Non-pigmented ciliary epithelial cell (primary cell): ENCODE measurements at places on chromosomes 7 and 10.

GRCh38 chr10:106661767-106662140 lies 502.8 kb downstream of the SORCS1 start:
- DNase-seq = no peak

DNA sequence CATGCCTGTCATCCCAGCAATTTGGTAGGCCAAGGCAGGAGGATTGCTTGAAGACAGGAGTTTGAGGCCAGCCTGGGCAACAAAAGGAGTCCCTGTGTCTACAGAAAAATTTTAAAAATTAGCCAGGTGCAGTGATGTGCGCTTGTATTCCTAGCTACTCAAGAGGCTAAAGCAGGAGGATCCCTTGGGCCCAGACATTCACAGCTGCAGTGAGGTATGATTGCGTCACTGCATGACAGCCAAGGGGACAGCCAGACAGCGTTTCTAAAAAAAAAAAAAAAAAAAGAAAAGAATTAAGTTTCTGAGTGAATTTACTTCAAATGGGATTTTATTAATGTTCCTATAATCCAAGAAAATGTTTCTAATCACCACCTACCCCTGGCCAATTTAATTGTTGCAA lies 87.4 kb upstream of the RNF148 start:
- no peak for DNase-seq

GRCh38 chr10:84397735-84398144 lies 69.4 kb downstream of the CCSER2 start:
- DNase-seq = no peak

- no peak for DNase-seq
These were observed 108.1 kb downstream of the GNAT3 start for GRCh38 chr7:80403686-80404241.

GRCh38 chr10:13839430-13839990 lies 252.7 kb downstream of the PRPF18 start:
- DNase-seq = peak; percentile 73

DNA sequence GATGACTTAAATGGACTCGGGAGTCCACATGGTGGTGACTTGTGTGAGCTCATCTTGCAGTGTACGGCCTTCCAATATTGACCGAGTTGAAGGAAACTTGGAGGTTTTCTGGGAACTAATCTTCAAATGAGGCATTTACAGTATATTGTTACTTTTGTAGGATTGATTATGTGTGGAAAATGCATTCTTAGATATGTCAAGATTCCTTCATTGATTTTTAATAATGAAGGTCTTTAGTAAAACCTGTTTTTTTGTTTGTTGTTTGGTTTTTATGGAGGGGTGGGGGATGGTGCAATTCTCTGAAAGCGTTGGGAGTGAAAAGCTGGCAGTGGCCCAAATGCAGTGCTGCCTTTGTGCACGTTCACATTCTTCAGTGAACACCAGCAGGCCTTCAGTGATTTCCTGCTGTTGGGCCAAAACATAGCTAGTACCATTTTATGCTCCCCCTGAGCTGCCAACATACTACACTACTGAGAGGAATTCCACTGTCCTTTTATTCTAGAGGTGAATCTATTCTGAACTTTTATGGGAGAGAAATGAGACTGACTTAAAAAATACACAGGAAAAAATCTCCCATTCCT lies 50.4 kb downstream of the CCNY start:
- no peak for DNase-seq

DNA sequence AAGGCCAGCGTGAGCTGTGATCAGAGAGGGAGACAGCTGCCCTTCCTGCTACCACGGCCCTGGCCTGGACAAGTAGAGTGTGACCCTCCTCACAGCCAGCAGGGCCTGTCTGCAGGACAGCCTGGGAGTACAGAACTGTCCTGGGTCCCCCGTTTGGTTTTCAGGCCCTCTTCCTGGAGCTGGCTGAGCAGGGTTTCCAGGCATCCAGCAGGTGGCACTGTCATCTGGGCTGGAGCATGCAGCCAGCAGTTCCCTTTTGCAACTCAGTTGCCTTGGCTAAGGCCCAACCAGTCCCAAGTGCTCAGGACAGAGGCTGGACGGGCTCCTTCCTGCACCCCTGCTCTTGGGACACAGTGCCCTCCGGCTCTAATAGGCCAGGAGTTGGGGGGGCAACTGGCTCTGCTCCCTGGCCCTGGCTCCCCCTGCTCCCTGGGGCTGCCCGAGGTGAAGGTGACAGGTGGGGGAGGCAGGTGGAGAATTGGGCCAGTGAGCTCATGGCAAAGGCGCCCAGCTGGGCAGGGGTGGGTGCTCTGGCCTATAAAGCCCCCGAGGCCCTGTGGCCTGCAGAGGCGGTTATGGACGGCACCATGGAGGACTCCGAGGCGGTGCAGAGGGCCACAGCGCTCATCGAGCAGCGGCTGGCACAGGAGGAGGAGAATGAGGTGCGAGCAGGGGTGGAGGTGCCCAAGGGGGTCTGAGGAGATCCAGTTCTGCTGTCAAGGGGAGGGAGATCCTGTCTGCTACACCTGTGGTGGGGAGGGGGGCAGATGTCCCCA lies at the start of gene ANKRD2:
ANKRD2 (plus strand) TSS at position 566 of the 776 bp plus-strand sequence; CDS start at position 576, 10 bp downstream.
- DNase-seq = no peak

- no peak for DNase-seq
These were observed 50.5 kb upstream of the PRSS58 start for GRCh38 chr7:142308326-142308725.

GRCh38 chr7:39164887-39165286 lies 187.2 kb downstream of the POU6F2 start:
- no peak for DNase-seq

DNA sequence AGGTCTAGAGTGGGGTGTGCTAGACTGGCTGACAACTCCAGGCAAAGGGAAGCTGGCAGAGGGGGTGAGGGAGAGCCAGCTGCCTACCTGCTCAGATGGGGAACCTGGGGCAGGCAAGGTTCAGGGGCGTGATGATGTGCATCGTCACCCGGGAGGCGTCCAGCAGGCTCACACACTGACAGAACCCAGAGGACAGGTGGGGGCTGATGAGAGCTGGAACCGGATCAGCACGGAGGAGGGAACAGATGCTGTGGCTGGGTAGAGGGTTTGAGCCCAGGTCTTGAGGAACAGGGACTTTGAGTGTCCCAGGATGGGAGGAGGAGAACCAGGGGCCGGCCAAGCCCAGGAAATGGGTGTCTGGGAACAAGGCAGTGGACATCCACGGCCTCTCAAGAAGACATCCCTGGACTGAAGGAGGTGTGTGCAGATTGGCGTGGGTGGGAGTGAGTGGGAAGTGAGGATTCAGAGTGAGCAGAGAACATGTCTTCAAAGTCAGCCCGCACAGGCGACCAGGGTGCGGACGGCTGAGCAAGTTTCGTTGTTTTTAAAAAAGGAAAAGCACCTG lies 3.9 kb downstream of the RASGEF1A start:
- DNase-seq = no peak

GRCh38 chr10:80949785-80950184 lies 412.1 kb downstream of the SH2D4B start:
- DNase-seq = no peak

GRCh38 chr10:122328676-122329075 lies 45.8 kb upstream of the PLEKHA1 start:
- no peak for DNase-seq

DNA sequence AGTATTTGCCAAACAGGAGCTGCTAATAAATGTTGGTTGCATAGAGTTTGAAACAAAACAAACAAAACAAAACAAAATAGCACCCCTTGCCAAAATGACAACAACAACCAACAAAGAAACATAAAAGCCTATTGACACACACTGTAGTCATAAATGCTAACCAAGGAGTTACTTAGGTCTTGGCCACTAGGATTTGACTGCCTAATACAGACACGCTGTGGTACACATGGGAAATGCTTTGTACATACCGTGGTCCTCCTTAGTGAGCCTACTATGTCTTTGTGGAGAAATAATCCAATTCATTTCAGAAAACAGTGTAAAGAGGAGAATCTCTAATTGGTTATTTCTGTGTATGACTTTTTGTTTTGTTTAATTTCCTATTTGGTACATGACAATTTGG lies 53.2 kb upstream of the MTPN start:
- DNase-seq = no peak

DNA sequence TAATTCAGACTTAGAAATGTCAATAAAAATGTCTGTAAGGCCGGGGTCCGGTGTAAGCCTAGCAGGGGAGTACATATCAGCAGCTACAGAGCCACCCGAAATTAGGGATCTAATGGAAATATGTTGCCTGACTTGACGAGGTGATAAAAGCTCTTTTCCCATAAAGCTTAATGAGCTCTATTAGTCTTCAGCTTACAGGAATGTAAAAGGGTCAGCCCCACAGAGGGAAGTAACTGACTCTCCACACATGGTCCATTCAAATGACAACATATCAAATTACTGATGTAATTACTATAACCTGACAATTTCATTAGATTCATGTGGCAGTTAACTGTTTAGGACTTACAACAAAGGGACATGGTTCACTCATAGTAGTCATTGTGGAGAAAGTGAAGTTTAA lies 62.3 kb downstream of the ATE1 start:
- DNase-seq = no peak

DNA sequence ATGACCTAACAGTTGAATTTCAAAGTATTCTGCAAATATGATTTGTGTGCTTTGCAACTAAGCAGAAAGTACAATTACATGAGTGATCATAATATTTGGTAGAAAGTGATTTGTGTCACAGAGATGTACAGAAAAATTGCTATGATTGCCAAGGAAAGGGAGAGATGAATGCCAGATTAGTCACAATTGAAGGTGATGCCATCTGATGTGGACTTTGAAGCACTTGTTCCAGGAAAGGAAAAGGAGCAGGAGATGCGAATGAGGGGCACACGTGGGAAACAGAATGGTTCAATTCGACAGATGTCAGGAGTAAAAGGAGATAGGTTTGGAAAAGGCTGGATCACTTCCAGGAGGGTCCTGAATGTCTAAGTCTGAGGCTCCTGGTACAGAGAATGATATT lies 153.1 kb upstream of the LAMB4 start:
- DNase-seq = no peak

GRCh38 chr7:97024209-97025129 lies at the start of gene DLX5:
TSS of gene DLX5 (minus strand) at chr7:97024831. CDS start at chr7:97024623, 208 bp downstream.
- no peak for DNase-seq

DNA sequence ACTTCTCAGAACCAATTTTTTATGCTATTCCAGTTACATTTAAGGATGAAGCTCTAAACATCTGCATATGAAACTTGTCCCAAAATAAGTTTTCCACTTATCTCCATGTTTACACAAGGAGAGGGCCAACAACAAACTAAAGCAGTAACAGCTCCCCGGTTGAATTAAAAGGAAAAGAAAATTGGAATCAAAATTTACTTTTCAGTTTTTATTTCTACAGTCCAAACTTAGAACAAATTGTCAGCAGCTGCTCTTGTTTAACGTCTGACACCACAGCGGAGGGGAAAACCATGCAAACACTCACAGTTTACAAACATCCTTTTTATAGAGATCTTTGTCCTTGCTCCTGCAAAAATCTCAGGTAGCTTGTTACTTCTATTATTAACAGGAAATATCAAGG lies 101.3 kb downstream of the COL28A1 start:
- DNase-seq = no peak

DNA sequence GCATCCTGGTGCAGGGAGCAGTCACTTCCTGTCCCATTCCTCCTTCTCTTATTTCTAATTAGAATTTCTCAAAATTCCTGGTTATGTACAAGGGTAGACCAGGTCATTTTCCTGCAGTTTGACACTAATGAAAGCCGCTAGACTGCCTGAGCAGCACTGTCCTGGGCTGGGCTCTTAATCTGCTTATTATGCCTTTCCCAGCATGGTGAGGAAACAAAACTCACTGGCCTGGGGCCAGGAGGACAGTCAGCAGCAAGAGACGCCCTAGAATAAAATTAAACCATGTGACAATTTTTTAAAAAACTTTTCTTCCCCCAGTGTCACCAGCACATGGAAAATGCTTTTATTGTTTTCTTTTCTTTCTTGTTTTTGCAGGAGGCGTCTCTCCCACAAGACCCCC lies 647.5 kb downstream of the TYW1 start:
- DNase-seq = no peak

DNA sequence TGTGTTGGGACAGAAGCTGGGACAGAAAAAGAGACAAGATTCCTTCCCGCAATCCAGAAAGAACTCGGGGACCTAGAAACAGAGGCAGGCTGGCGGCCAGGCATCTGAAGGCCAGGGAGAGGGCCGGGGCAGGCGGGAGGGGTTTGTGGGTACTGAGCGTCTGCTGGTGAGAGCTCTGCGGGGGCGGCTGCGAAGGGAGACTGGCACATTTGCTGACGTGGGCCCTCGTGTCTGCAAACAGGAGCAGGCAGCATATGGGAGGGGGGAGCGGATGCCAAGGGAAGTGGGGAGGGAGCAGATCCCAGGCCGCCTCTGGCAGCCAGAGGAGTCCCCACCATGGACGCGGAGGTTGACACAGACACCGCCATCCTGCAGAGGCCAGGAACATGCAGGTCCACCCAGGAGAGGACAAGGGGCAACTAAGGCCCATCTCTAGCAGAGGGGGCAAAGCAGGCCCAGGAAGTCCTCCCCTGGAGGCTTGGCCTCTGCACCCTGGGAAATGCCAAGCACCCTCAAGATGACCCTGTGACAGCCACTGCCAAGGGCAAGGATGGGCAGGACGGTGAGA lies 32.2 kb downstream of the KCNH2 start:
- DNase-seq = no peak

DNA sequence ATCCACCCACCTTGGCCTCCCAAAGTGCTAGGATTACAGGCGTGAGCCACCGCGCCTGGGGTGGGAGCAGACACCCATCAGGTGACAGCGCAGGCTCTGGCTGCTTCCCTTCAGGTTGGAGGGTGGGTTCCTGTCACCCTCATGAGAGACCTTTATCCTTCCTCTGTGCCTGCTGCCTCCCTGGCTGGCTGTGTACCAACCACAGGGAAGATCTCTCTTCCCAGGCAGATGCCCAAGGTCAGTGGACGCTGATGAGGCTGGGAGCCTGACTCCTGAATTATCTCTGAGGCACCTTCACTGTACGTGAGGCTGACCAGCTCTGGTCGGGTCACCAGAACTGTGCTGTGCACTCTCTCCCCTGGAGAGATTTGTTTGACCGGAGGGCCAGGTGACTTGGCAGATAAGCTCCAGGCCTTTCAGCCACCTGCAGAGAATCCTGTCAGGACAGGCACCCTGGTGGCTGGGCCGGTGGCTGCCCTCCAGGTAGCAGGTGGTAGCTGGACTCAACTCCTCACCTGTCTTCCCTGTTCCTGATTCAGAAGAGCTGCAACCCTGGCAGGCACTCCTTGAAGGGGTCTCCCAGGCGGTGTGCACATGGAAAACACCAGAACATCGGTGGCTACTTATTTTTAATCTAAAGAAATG lies 251.9 kb downstream of the GLRX3 start:
- DNase-seq = no peak

DNA sequence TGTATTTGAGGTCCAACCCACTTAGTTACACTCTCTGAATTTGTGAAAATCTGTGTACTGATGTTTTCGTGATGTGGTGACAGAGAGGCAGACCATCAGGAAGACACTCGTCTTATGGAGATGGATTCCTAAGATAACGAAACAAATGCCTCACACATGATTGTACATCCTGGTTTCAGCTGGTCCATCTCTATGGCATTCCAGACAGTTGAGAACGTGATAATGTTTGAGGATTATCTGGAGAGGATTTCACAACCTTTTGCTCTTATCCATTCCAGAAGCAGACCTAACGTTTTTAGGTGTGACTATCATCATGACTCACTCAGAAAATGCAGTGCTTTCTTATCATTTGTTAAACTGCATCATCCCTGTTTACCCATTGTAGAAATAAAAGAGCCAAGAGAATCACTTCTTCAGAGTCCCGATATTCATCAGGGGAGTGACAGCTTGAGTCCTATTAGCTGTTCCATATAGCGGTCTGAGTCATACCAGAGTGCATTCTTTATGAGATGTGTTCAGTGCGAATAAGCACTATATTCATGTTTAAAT lies 74.5 kb downstream of the BMPER start:
- DNase-seq = peak; percentile 89

- DNase-seq = no peak
These were observed 175.6 kb downstream of the ELFN1 start for GRCh38 chr7:1845536-1846311.
